Renal pelvis (tissue), 12 donors: ENCODE measurements at places on chromosomes 7 and 10.

- no peak for DNase-seq
Observed at GRCh38 chr7:84492098-84493034, 297.8 kb upstream of the SEMA3A start.

DNA sequence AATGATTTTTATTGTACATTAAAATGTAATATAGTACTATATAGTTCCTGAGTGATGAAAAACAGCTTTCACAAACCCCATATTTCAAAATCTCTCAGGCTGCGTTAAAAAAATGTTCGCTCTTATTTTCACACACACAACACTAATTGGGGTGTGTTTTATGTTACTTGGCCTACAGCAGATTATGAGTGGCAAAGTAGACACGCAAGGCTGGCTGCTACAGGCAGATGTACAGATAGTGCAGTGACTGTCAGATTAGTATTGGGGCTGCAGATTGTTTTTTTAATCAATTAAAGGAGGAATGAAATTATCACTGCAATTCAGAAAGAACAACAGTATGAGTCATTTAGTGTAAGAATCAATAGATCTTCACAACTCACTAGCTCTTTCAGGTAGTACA is 65.2 kb upstream of the ICA1 start:
- no peak for DNase-seq

DNA sequence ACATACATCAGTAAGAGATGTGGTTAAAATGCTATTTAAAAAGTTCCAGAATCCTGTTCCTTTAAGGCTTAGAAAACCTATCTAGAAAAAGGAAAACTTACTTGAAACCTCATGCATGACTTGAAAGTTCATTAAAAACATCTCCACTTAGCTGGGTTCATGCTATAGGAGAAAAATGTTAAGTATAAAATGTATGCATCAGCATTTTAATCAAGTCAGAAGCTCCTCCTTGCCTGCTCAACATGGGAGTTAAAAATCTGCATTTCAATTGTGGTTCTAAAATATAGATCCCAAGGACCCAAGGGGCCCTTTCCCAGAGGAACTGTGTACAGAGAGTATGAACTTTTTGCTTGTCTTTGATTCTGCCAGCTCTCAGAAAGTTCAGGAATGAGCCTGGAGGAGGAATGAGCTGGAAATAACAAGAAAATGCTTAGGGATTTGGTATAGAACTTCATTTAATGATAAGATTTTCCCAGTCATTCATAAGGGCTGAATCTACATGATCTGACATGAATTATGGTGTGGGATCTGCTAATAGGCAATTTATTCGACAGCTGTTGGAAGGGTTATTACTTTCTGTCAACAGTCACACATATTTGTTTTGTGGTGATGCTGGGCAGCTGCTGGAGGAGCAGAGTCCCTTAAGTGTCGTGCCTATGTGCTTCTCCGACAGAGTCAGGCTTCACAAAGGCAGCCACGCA is 85.6 kb upstream of the MTPN start:
- no peak for DNase-seq

DNA sequence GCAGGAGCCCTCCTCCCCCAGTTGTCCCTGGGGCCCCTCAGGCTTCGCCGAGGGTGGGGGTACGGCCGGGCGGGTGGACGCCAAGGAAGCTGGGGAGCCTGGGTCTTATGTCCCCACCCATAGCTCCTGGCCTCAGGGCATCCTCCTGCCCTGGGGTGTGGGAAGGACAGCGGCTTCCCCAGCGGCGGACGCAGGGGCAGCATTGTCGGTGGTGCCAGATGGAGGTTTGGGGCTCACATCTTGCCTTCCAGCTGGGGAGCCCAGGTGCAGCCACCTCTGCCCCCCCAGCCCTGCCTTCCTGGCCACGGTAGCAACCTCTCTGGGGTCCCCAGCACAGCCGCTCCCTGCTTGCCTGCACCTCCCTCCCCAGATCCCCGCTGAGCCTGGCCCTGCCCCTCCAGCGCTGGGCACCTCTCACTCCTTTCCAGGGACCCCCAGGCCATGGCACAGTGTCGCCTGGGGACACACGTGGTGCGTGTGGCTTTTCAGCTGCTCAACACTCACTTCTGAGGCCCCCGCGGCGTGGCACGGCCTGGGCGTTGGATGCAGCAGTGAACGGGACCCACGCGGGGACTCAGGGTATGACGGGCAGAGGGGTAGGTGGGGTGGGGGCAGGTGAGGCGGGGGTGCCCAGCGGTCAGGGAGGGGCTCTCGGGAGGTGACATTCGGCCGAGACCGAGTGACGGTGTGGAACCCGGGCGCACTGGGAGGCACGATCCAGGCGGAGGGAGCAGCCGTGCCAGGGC is 53.1 kb downstream of the UNCX start:
- DNase-seq, result no peak

- no peak for DNase-seq
Observed at GRCh38 chr10:43409385-43410109, 561 bp upstream of the HNRNPF start.
